ENCODE measurements at places on chromosomes 6 and 20. TPM values are rescaled to one million over a fixed set of nuclear protein-coding genes. Genes with fewer than 3 reads are reported as not detected.

GRCh38 chr20:34334654-34335407 lies 28.2 kb upstream of the ITCH start:
- peak; percentile 50 for DNase-seq

GRCh38 chr6:22612236-22612635 lies 42.9 kb downstream of the HDGFL1 start:
- DNase-seq: no peak

The SIRPB1 gene
- total RNA-seq: not detected

The MYL9 gene
- 0.53 TPM for total RNA-seq

The FOXP4 gene
- 2.3 TPM for total RNA-seq

Measured in bronchial epithelial cell (primary cell).